ENCODE measurements at places on chromosomes 16 and 17.

DNA sequence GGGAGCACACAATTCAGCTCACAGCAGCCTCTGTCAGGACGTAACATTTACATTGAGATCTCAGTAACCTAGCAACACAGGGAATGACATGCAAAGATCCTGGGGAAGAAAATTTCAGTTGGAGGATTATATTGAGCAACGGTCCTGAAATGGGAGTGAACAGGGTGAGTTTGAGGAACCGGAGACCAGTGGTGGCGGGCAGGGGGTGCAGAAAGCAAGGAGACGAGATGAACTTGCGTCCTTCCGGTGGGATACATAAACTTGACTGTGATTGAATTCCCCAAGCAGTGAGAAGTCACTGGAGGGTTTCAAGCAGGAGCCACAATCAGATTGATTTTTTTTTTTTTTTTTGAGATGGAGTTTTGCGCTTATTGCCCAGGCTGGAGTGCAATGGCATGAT is 51.5 kb downstream of the SHISA6 start:
- no peaks in the 10 kb centered on the region for H3K36me3 ChIP-seq
- no peaks in the 10 kb centered on the region for H3K4me1 ChIP-seq
- DNase-seq, result no peak
- peaks cover 15% of the 10 kb centered on the region for H3K27me3 ChIP-seq

GRCh38 chr17:19337712-19338023 is 24.9 kb downstream of the B9D1 start:
- no peaks in the 10 kb centered on the region for H3K4me1 ChIP-seq
- no peak overlapping the region for H3K4me3 ChIP-seq
- H3K27me3 ChIP-seq, result no peaks in the 10 kb centered on the region
- no peaks in the 10 kb centered on the region for H3K36me3 ChIP-seq

DNA sequence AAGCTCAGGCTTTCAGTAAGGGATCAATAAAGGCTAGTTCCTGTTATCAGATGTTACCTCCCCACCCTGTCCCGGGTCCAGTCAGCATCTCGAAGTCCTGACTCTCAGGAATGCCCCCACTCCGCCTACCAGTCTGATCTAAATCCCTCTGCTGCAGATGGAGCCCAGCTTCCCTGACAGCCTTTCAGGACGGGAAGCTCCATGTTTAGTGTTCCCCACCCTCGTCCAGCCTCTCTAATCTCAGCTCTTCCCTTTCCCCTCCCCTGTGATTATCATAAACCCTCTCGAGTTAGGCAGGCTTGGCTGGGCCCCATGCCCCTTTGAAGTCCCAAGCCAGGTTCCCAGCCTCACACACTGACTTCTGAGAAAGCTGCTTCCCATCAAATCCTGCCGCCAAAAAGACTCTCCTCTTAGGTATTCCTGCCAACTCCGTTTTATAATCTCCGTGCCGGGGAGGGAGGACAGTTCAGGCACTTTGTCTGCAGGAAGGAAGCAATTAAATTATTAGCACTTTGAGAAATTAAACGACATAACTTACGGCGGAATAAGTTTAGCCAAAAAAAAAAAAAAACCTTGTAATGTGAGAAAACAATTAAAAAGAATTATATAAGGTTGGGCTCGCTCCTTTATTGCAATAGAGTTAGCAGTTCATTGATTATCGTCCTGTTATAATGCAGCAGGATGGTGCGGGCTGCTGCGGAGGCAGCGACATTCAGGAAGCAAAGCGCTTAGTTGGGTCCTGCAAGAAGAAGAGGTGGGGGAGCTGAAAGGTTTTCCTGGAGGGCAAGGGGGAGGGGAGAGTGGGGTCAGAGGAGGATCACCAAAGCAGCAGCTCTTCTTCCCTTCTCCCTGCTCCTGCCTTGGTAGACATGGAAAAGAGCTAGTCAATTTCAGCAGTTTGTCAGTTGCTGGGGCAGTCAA is 16.8 kb upstream of the ETV4 start:
- no peaks in the 10 kb centered on the region for H3K36me3 ChIP-seq
- no peak overlapping the region for H3K27ac ChIP-seq
- no peaks in the 10 kb centered on the region for H3K27me3 ChIP-seq
- H3K4me3 ChIP-seq, result no peak overlapping the region

GRCh38 chr17:69466905-69467667 is 52.6 kb downstream of the MAP2K6 start:
- H3K4me1 ChIP-seq, result 0 out of 2 replicates have a peak, but pooled peaks cover 4% of the 10 kb centered on the region
- DNase-seq, result no peak
- no peaks in the 10 kb centered on the region for H3K36me3 ChIP-seq
- H3K4me3 ChIP-seq, result no peak overlapping the region

DNA sequence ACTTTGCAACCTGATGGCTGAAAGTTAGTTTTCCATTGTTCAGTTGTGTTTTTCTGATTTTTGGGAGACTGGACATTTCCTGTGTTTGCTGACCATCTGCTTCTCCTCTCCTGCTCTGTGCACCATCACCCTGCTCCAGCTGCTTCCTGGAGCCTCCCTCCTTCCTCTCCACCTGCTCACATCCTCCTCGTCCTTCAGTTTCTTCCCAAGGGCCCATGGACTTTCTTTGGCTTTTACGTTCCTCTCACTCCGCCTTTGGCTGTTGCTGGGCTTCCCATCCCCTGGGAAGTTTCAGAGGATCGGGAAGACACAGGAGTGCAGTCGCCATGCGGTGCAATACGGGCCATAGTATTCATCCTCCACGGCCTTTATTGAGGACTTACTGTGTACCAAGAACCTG is 61.6 kb downstream of the TNFRSF13B start:
- H3K4me1 ChIP-seq, result peaks cover 21% of the 10 kb centered on the region
- DNase-seq, result no peak
- no peaks in the 10 kb centered on the region for H3K27me3 ChIP-seq
- H3K4me3 ChIP-seq, result no peak overlapping the region

DNA sequence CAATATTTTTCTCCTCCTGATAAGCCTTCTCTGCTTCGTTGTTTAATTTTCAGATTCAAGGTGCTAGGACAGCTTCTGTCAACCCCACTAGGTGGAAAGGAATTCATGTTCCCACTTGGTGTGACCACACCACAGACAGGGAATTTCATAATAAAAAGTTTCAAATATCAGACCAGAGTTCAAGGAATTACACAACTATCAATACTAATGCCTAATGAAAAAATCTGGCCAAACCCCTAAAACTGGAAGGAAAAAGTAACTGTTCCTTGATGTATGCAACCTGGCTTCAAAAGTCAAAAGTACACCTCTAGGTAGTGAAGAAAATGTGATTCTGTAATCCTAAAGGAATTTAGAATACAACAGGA is 87.8 kb upstream of the CORO6 start:
- H3K27ac ChIP-seq, result peak overlapping the region; percentile 81
- no peak for DNase-seq
- H3K27me3 ChIP-seq, result no peaks in the 10 kb centered on the region
- H3K36me3 ChIP-seq, result no peaks in the 10 kb centered on the region
- H3K4me1 ChIP-seq, result peaks cover 40% of the 10 kb centered on the region
- peak overlapping the region; percentile 2 for H3K4me3 ChIP-seq

GRCh38 chr17:50263331-50264262 is 10.7 kb upstream of the TMEM92 start:
- no peak overlapping the region for H3K27ac ChIP-seq
- H3K27me3 ChIP-seq, result peaks cover 7% of the 10 kb centered on the region
- peaks cover 10% of the 10 kb centered on the region for H3K4me1 ChIP-seq
- DNase-seq, result no peak

DNA sequence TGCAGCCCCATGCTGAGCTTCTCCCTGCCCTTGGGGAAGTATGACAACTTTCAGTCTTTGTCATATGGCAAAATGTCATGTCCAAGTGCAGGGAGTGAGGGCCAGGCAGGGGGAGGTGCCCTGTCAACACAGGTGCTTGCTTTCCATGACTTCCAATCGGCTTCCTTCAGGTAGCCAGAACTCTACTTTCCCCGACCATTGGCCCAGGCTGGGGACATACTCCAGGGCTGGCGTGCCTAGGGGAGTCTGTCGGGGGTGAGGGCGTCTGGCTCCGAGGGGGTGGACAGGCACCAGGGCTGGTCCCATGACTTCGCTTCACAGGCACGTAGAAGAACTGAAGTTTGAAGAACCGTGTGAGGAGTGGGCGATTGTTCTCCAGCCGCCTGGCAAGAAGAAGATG is 19.8 kb upstream of the PIK3R6 start:
- H3K27ac ChIP-seq, result no peak overlapping the region
- H3K36me3 ChIP-seq, result no peaks in the 10 kb centered on the region
- H3K27me3 ChIP-seq, result peaks cover 17% of the 10 kb centered on the region
- no peaks in the 10 kb centered on the region for H3K4me1 ChIP-seq
- no peak for DNase-seq

GRCh38 chr17:38943607-38944006 is 18.2 kb downstream of the LASP1NB start:
- no peak overlapping the region for H3K4me3 ChIP-seq
- H3K27me3 ChIP-seq, result no peaks in the 10 kb centered on the region
- no peak for DNase-seq
- H3K4me1 ChIP-seq, result no peaks in the 10 kb centered on the region

- H3K4me1 ChIP-seq, result no peaks in the 10 kb centered on the region
- H3K27me3 ChIP-seq, result no peaks in the 10 kb centered on the region
- DNase-seq, result no peak
- no peaks in the 10 kb centered on the region for H3K36me3 ChIP-seq
Observed at GRCh38 chr16:35187665-35188225, 1728.3 kb downstream of the TP53TG3F start.

- H3K4me3 ChIP-seq, result no peak overlapping the region
- no peak for DNase-seq
- peaks cover 37% of the 10 kb centered on the region for H3K27me3 ChIP-seq
- no peaks in the 10 kb centered on the region for H3K36me3 ChIP-seq
- no peak overlapping the region for H3K27ac ChIP-seq
- no peaks in the 10 kb centered on the region for H3K4me1 ChIP-seq
Observed at GRCh38 chr17:8656693-8657092, 26.2 kb upstream of the MYH10 start.

- H3K36me3 ChIP-seq, result no peaks in the 10 kb centered on the region
- no peak overlapping the region for H3K27ac ChIP-seq
- no peak for DNase-seq
- no peak overlapping the region for H3K4me3 ChIP-seq
- H3K27me3 ChIP-seq, result peaks cover 74% of the 10 kb centered on the region
- no peaks in the 10 kb centered on the region for H3K4me1 ChIP-seq
Observed at GRCh38 chr16:49431040-49431439, 57.4 kb downstream of the C16orf78 start.

- no peak overlapping the region for H3K27ac ChIP-seq
- H3K27me3 ChIP-seq, result no peaks in the 10 kb centered on the region
- H3K36me3 ChIP-seq, result no peaks in the 10 kb centered on the region
- no peaks in the 10 kb centered on the region for H3K4me1 ChIP-seq
- no peak overlapping the region for H3K4me3 ChIP-seq
- no peak for DNase-seq
Observed at GRCh38 chr17:48544349-48545021, 424 bp downstream of the HOXB2 start.

DNA sequence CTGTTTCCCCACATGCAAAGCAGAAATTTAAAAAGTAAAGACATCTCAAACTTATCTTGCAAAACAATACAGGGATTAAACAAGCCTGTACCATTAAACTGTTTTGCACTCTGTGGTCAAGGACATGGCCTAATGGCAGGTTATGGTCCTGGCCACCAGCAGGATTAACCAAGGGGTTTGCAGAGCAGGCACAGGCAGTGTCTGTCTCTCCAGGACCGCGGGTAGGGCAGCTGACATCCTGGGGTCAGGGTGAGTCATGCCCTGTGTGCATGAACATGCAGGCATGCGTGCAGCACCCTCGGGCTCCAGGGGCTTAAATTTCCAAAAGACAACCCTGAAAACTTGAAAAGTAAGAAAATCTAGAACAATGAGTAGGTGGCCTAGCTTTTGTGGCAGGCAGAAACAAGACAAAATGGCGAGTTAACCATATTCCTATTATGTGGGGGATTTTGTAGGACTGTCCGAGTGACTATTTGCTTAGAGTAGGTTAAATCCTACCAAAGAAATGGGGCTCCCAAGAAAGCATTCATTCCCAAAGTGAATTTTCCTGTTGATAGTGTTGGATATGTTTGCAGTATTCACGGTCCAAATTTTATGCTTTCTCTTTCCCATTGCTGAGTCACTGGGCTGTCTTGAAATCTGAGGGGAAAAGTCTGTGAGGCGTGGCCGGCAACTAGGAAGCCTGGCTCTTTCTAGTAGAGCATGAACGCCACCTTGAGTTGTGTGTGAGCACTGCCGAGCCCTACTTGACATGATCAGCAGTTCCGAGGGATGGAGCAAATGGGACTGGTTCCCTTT is 158.4 kb upstream of the FAM20A start:
- peak overlapping the region; percentile 62 for H3K4me3 ChIP-seq
- H3K36me3 ChIP-seq, result no peaks in the 10 kb centered on the region
- peaks cover 13% of the 10 kb centered on the region for H3K4me1 ChIP-seq
- peak overlapping the region; percentile 94 for H3K27ac ChIP-seq
- DNase-seq, result peak; percentile 78
- no peaks in the 10 kb centered on the region for H3K27me3 ChIP-seq

DNA sequence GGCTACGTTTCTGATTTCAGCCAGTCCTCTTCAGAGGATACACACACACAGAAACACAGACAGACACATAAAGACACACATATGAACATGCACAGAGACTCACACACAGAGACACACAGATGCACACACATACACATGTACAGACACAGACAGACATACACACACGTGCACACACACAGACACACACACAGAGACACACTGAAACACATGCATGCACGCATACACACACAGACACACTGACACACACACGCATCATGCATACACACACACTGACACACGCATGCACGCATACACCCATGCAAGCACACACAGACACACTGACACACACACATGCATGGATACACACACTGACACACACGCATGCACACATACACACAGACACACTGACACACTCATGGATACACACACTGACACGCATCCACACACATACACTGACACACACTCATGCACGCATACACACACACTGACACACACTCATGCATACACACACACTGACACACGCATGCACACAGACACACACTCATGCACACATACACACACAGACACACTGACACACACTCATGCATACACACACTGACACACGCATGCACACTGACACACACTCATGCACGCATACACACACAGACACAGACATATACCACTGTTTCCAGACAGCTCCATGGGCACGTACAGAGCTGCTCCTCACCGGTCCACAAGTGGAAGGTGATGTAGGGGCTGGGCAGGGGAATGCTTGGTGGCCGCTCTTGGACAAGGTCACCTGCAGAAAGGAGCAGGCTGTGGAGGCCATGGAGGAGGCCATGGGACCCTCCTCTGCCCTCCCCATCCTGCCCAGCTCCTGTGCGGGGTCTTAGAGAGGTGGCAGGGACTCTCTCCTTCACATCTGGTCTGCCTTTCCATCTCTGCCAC is 30.1 kb upstream of the MFSD6L start:
- no peak for DNase-seq
- H3K27ac ChIP-seq, result no peak overlapping the region
- H3K4me1 ChIP-seq, result no peaks in the 10 kb centered on the region

Data from PC-9 (cell line).